ENCODE measurements at places on chromosomes 1 and 21.

DNA sequence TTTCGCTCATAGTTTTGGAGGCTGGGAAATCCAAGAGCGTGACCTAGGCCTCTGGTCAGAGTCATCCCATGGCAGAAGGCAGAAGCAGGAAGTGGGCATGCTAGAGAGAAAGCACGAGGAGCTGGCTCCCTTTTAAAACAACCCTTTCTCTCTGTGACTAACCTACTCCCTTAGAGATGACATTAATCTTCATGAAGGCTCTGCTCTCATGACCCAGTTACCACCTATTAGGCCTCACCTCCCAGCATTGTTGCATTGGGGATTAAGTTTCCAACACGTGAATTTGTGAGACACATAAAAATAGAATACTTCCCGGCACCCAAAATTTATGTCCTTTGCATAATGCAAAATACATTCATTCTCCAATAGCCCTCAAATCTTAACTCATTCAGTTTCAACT is 223.1 kb upstream of the ST6GALNAC5 start:
- DNase-seq = no peak

DNA sequence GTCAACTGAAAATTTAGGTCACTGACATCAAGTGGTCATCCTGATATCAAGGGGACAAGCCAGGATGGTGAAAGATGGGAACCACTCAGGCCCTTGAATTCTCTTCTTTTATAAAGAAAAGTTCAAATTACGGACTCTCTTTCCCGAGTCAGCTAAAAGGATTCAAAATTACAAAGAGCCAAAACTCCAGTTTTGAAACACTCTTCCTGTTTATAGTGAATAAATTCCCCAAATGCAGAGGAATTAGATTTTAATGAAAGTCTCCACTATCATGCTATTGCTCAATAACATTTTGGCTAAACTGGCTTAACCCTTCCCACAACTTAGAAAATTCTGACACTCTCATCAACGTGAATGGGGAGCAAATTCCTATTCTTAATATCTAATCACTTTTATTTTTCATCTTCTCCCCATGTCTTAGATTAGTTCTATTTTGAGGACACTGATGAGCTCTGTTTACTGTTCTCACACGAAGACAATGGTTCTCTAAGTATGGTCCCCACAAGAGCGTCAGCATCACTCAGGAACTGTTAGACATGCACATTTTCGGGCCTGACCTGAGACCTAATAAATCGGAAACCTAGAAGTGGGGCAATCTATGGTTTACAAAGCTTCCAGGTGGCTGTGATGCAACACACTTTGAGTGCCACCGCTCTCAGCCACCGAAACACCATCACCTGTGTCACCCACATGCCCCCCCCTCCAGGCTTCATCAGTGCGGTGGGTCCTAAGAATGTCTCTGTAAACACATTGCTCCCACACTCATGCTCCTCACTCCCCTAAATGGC is 64.4 kb upstream of the TIAM1 start:
- DNase-seq = no peak

GRCh38 chr1:53685272-53686051 is 53.5 kb downstream of the GLIS1 start:
- no peak for DNase-seq

GRCh38 chr1:95547005-95547404 is 313.0 kb downstream of the RWDD3 start:
- DNase-seq = no peak

DNA sequence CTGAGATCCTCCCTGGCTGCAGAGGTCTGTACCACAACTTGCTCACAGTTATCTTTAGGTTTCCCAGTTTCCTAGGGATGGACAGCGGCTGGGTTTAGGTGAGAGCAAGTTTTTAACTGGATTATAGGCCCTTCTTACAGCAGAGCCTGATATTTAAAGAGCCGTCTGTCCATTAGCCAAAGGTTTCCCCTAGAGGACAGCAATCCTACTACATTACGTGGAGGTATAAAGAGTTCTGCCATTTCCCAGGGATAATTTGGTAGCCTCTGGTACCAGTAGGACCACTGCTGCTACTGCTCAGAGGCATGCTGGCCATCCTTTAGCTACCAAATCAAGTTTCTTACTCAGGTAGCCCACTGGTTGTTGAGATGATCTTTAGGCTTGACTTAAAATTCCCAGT is 21.9 kb upstream of the FCGR2A start:
- no peak for DNase-seq

DNA sequence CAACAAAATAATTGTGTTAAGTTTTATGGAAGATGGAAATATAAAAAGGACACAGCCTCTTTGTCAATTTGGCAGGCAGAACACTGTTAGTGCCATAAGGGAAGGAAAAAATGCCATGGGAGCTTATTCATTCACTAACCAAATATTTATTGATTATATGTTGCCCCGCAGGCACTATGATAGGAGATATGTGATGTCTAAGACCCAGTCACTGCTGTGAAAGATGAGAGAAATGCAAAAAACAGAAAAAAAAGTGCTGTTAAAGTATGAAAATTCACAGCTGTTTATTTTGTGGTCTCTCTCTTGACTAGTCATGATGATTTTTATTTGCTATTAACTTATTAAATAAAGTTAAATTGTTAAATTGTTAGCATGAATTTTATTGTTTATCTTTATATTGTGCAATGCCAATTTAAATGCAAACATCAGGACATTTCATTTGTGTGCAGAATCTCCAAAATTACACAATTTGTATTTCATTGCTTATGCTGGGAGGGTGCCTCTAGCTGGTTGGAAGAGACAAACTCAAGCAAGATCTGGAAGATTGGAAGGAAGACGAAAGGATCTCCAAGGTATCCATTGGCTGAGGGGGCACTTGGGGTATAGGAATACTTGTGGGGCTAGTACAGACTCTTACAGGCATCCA is 17.8 kb upstream of the PTGFR start:
- DNase-seq = no peak

DNA sequence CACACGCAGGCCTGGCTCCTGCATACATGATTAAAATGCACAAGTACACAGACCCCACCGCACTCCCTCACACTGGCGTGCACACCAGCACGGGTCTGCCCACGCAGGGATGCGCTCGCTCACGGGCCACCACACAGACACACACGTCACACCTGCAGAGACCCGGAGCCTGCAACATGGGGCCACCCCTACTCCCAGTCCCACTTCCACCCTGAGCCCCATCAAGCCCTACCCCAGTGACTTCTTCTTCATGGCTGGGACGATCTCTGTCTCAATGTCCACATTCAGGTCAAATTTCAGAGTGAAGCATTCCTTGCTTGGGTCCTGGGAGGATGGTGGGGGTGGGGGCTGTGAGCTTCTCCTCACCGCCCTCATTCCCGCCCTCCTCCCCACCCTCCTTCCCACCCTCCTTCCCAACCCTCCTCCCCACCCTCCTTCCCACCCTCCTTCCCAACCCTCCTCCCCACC is 8.9 kb upstream of the TNFRSF25 start:
- no peak for DNase-seq

GRCh38 chr1:7326366-7326765 is 444.7 kb upstream of the VAMP3 start:
- DNase-seq = no peak

- DNase-seq = no peak
Measured at GRCh38 chr21:19523061-19523460, 1119.5 kb upstream of the TMPRSS15 start.

GRCh38 chr1:204818998-204819397 is 51.7 kb upstream of the NFASC start:
- DNase-seq = no peak

DNA sequence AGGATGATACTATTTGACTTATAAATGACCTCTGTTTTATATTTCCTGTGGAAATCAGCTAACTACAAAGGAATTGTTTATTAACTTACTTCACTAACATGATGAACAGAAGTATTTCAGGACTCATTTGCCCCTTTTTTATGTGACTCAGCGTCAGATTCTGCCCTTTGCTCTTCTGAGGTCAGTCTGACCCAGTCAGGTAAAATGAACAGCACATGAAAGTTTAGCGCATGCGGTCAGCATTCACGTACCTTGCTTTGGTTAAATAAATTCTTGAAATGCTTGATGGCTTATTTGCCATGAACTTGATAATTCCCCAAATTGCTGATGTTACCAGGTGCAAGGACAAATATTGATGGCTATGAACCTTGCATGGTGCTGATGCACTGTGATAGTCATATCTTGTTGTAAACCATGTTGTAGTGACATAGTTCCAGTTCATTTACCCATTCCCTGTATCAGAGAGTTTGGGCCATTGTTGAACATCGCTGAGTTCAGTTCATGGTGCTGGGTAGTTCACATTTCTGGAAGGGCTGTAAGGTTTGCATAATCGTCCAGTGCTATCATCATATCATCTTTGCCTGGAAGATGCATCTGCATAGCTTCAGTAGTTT is 133.4 kb downstream of the NFIA start:
- DNase-seq = no peak

DNA sequence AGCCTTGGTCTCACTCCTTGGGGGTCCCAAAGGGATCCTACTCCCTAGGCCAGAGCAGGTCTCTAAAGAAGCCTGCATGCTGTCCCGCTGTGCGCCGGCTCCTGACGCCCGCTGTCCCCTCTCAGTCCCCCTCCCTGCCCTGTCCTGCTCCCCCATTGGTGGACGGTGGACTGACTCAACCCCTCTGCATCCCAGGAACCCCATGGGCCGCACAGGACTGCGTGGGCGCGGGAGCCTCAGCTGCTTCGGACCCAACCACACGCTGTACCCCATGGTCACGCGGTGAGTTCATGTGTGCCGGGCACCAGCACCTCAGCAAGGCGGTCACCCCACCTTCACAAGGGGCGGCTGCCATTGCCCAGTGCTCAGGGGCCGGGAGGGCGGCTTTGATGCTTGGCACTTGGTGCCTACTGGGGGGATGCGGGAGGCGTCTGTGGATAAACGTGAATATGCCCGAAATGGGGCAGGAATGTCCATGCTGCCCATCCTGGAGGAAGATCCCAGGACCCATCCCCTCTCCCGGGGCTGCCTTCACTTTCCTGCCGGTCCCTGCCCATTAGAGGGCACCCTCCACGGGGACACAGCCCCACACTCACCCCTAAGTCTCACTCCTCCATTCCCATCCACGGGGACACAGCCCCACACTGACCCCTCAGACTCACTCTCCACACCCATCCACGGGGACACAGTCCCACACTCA is 20.2 kb upstream of the LRRC3 start:
- DNase-seq = no peak

GRCh38 chr1:80646053-80646452 is 1154.7 kb upstream of the ADGRL2 start:
- no peak for DNase-seq

GRCh38 chr1:222045786-222046185 is 303.9 kb upstream of the DUSP10 start:
- peak; percentile 37 for DNase-seq

DNA sequence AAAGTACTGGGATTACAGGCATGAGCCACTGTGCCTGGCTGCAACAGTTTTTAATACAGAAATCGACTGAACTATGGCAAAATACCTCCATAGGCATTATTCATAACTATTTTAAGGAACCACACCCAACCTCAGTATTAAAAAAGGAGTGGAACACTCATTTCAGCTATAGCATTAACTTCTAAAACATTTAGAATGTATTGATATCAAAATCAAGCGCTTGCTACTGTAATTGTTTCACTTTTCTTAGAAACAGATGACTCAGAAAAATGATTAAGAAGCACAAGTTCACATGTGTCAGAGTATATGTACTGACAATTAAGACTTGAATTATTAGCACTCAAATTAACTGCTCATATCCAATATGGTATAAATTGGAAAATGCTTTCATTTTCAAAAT is 15.1 kb downstream of the AIDA start:
- DNase-seq = no peak

- DNase-seq = no peak
Measured at GRCh38 chr1:64545118-64545843, 75.4 kb downstream of the CACHD1 start.

GRCh38 chr1:167515461-167515860 is 2.9 kb downstream of the CD247 start:
- DNase-seq = no peak

GRCh38 chr1:225423518-225423855 is 4.4 kb downstream of the LBR start:
- no peak for DNase-seq

DNA sequence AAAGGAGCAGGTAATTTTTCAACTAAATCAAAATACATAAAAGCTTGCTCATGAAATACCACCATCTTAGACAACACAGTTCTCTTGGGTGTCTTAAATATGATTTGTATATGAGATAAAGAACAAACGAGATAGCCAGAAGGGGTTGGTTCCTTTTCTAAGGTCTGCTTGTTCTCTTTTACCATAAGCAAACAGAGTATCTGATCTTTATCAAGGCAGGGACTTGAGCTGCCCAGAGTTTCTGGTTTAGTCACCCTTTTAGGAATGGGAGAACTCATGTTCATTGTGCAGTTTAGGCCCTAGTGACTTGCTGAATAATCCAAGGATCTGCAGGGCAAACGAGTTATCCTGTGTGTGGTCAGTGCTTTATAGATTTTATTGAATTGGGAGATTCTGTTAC is 3.0 kb upstream of the SUCO start:
- peak; percentile 61 for DNase-seq

- no peak for DNase-seq
Measured at GRCh38 chr1:210362526-210362925, 33.8 kb downstream of the HHAT start.

GRCh38 chr1:183323849-183324683 is 94.1 kb downstream of the NMNAT2 start:
- DNase-seq = peak; percentile 39

DNA sequence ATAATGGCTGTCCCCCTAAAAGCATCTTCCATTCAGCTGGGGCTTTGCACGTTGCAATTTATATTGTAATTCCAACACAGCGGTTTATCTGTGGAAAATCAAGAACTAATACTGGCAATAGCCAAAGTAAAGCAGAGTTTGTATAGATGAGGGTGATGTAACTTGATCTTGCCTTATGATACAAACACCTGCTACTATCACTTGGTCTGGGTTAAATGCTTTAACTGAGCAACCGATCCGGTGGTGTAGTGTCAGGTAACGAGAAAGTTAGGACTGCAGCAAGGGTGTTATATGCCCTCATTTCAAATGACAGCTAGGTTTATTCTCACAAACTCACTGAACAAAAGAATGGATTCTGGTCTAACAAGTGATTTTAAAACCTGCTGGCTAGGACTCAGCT is 47.3 kb upstream of the PLPPR4 start:
- no peak for DNase-seq

GRCh38 chr1:234123867-234124266 is 219.4 kb downstream of the SLC35F3 start:
- DNase-seq = no peak
